Renal cortex interstitium (tissue), 15 donors: ENCODE measurements at places on chromosomes 7 and 10. TPM values are rescaled to one million over a fixed set of nuclear protein-coding genes. Genes with fewer than 3 reads are reported as not detected.

The MUC3A gene
- polyA plus RNA-seq, result 1.2 TPM

The CXCL12 gene
- 420 TPM for polyA plus RNA-seq

The OR6B1 gene
- not detected for polyA plus RNA-seq

The CACNA2D1 gene
- 30.7 TPM for polyA plus RNA-seq

The ASAH2 gene
- polyA plus RNA-seq, result 8.2 TPM

The WEE2 gene
- polyA plus RNA-seq, result 0.33 TPM

The PLXDC2 gene
- 33.2 TPM for polyA plus RNA-seq

The BMI1 gene
- 99.9 TPM for polyA plus RNA-seq

The NEUROD6 gene
- not detected for polyA plus RNA-seq

The FKBP6 gene
- polyA plus RNA-seq, result 0.25 TPM

The AS3MT gene
- polyA plus RNA-seq, result 23.2 TPM

The GRID2IP gene
- polyA plus RNA-seq, result 0.72 TPM

The ITPRID1 gene
- polyA plus RNA-seq, result not detected

The RTKN2 gene
- 13.9 TPM for polyA plus RNA-seq

The ATOH7 gene
- polyA plus RNA-seq, result 1.8 TPM

The TSPAN12 gene
- polyA plus RNA-seq, result 169 TPM

The MYL10 gene
- polyA plus RNA-seq, result 0.17 TPM

The PRKAR2B gene
- polyA plus RNA-seq, result 33.3 TPM

The CARD11 gene
- polyA plus RNA-seq, result 1.1 TPM

The STOX1 gene
- polyA plus RNA-seq, result 10.2 TPM

The PSD gene
- polyA plus RNA-seq, result 12.2 TPM

The ZPBP gene
- 0.14 TPM for polyA plus RNA-seq

The SH2B2 gene
- 4.1 TPM for polyA plus RNA-seq

The NEUROG3 gene
- not detected for polyA plus RNA-seq

The PTPRZ1 gene
- 3.9 TPM for polyA plus RNA-seq

The HMX2 gene
- 1.5 TPM for polyA plus RNA-seq

The AP3M1 gene
- 58.6 TPM for polyA plus RNA-seq

The CCL24 gene
- not detected for polyA plus RNA-seq

The PTPN20 gene
- 2.4 TPM for polyA plus RNA-seq

The HTR5A gene
- not detected for polyA plus RNA-seq

The GPNMB gene
- 19.9 TPM for polyA plus RNA-seq
